ENCODE measurements at places on chromosomes 13 and 19.
A peak's percentile ranks its signal among the peaks of the same experiment; 100 is the strongest.

GRCh38 chr13:46492946-46493345, 60.0 kb upstream of the LRCH1 start:
- no peak for DNase-seq

DNA sequence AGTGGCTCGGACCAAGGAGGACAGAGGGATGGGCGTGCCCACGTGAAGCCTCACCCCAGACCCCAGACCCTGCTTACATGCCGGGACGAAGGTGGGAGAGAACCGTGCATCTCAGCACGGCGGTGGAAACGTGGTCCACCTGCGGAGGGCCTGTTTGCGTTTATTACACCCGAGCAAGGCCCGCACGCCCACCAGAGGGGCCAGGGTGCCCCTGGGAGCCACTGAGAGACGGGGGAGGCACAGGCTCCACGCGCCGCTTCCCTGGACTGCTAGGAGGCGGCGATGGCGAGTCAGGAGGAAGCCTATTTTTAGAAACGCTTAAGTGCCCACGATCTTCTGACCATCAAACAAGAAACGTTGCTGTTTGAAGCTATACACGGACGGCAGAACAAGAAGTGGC, 80.7 kb downstream of the ATP11A start:
- DNase-seq, result no peak

- DNase-seq, result no peak
Measured at GRCh38 chr13:31020996-31021395, 88.5 kb downstream of the TEX26 start.

DNA sequence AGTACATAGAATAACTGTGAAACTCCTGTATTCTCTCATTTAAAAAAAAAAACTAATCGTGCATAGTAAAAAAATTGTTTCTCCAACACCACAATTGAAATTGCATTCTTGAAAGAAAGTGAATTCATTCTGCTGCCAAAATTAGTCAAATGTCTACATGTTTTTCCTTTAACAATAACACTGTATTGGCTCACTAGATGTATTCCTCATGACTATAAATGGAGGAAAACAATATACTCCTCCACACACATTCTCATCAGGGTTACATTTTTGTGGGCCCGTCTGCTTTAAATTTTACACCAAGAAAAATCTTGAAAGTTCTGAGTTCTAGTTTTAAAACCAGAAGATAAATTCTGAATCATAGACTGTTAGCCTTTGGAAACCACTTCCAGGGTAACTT, 233.6 kb downstream of the KLF12 start:
- DNase-seq, result no peak

- no peak for DNase-seq
Measured at GRCh38 chr13:54241719-54242118, 1213.1 kb downstream of the OLFM4 start.

DNA sequence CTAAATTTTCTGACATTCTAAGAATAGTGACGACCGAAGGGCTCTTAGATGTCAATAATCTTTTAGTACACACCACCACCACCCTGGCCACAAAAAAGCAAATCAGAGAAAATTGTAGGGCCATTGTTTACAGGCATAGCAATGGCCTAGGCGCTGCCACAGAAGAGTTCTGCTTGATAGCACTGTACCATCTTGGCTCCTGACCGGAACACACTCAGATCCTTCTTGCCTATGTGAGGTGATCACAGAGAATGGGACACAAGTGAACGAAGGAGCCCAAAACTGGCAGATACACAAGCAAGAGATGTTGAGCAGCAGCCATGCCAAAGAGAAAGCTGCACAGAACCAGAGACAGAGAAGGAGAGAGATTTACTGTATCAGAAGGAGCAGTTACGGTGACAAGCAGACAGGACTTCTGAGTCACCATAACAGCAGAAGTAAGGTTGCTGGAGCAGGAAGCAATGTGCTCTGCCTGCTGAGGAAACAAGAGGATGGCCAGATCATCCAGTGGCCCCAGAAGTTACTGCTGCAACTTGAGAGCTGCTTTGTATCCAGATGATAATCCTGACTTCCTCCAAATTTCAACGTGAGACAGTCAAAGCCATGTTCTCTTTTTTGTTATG, 105.2 kb downstream of the SLITRK6 start:
- DNase-seq, result no peak

DNA sequence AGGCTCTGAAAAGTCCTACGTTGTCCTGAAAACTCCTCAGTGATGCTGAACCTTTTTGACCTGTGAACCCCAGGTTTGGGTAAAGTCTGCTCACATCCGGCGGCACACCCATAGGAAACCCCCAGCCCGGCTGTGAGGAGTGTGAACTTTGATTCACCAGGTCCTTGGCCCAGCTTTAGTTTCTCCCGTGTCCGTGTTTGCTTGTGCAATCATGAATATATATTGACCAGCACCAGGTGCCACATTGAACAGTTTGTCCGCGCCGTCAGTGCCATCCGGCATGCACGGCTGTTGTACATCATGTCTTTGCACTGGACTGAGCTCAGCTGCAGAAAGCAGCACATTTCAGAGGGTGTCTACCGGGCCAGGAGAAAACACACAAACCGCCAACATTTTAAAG, 45.3 kb downstream of the NFIC start:
- DNase-seq, result no peak

GRCh38 chr19:49344505-49345423, 9.6 kb downstream of the CD37 start:
- no peak for DNase-seq

DNA sequence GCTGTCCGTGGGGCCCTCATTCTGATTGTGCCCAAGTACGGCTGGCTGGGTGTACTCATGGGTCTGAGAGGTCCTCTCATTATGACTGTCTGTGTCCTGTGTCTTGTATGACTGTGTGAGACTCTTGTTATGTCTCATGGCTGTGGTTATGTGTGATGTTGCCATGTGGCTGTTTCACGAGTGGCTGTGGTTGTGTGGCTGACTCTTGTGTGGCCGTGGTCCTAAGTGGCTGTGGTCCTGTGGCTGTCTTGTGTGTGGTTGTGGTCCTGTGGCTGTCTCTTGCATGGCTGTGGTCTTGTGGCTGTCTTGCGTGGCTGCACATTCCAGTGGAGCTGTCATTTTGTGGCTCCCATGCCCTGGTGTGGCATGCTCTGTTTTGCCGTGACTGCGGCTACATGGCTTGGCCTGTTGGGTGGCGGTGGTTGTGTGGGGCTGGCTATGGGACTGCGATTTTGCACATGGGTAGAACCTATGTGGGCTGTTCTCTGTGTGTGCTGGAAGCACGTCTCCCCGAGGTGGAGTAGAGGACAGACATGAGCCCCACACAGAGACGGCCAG, 2.5 kb downstream of the LYL1 start:
- peak; percentile 68 for DNase-seq

- peak; percentile 83 for DNase-seq
Measured at GRCh38 chr13:49627831-49628652, at the start of gene ARL11. Gene ARL11 (plus strand): TSS chr13:49628507. CDS start chr13:49630448, 1,941 bp downstream.

GRCh38 chr19:35986664-35987570, 8.1 kb upstream of the SDHAF1 start:
- DNase-seq, result peak; percentile 43

DNA sequence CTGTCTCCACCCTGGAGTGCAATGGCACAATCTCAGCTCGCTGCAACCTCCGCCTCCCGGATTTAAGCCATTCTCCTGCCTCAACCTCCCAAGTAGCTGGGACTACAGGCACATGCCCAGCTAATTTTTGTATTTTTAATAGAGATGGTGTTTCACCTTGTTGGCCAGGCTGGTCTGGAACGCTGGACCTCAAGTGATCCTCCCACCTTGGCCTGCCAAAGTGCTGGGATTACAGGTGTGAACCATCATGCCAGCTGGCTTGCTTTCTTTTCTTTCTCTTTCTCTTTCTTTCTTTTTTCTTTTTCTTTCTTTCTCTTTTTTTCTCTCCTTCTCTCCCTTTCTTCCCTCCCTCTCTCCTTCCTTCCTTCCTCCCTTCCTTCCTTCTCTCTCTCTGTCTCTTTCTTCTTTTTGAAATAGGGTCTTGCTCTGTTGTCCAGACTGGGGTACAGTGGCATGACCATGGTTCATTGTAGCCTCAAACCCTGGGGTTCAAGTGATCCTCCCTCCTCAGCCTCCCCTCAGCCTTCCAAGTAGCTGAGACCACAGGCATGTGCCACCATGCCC, 33.3 kb upstream of the NFIC start:
- no peak for DNase-seq

GRCh38 chr13:79905018-79905417, 424.1 kb downstream of the NDFIP2 start:
- DNase-seq, result no peak

GRCh38 chr13:93549326-93550005, 322.9 kb downstream of the GPC6 start:
- no peak for DNase-seq

- DNase-seq, result peak; percentile 87
Measured at GRCh38 chr13:97975848-97976609, 22.6 kb downstream of the IPO5 start.

DNA sequence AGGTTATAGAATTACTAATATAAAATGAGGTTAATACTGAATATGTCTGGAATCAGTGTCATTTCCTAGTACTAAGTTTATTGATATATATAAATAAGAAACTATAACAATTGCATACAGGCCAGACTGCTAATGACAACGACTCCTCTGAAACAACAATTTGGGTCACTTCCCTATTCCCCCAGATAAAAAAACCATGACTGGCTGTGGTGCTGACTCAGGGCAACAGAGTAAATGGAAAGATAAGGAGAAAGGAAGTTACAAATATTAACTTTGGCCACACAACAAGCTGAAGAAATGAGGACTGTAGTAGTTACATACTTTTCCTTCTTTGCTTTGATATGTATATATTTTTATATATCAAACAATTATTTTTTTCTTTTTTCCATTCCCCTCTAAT, 263.7 kb upstream of the PCDH9 start:
- no peak for DNase-seq

GRCh38 chr19:29193155-29193554, 19.8 kb downstream of the UQCRFS1 start:
- DNase-seq, result no peak

- DNase-seq, result no peak
Measured at GRCh38 chr13:45385907-45386553, 32.1 kb downstream of the SLC25A30 start.

- no peak for DNase-seq
Measured at GRCh38 chr13:39963612-39964011, 308.1 kb downstream of the COG6 start.

DNA sequence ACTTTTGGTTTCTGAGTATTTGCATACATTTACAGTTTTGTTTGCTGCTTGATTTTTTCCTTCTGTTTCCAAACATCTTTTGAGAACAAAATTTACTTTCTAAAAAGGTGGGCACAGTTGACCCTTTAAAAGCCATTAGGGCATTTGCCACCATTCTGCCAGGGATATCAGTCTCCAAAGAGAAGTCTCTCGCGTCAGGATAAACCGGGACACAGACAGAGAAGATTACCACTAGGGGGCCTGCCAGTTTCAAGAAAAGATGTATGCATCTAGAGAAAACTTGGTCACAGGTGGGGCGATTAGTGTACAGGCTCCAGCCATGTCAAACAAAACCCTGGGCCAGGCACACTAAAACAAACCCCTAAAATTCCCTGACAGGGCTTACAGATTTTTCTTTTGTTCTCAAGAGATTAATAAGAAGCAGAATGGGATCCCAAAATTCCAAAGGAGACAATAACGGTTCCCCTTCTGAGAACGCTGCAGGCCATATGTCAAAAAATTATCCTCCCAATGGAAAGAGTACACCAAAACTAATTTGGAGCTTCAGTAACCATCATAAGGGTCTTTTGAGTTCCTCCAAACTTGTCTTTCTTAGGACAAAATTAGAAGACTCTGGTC, 10.7 kb upstream of the PABPC3 start:
- no peak for DNase-seq

DNA sequence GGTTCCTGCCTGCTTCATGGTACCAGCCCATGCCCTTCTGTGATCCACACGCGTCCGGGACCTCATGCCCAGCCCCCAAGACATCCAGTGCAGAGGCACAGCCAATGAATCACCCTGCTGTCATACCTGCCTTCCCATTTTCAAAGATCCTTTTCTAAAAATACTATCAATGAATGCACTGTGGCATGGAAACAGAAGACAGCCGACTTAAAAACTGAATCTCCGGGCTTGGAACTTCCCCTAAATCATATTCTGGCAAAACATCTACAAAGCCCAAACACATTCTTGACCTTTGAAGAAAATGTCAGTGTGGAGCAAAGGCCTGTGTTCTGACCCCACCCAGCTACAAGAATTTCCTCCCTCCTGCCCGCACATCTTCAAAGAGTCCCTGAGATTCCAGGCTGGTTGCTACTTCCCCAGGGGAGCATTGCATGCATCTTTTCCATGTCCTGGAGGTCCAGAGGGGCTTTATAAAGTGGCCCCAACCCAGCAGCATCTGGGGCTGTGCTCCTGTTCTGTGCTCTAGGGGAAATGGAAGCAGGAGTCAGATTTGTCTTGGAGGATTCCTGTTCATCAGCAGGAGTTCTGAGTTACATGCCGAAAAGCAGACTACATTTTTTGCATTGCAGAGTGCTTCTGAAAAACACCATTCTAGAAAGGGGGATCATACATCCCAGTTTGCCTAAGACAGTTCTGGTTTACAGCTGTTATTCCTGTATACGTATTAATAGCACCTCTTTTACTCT, 135.2 kb downstream of the USP12 start:
- DNase-seq, result no peak

DNA sequence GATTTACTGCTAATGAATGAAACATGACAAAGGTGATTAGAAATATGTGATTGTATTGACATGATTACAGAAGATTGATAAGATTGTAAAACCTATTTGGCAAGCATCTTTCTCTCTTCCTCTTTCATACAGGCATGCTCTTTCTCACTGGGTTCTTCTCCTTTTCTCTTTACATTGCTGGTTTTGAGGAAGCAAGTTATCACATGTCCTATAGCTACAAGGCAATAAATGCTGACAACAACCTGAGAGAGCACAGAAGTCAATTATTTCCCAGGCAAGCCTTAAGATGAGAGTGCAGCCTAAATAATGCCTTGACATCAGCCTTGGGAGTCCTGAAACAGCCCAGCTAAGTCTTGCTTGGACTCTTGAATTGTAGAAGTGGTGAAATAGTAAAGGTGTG, 875.0 kb downstream of the SLITRK1 start:
- no peak for DNase-seq

- no peak for DNase-seq
Measured at GRCh38 chr13:44050450-44051063, 170.9 kb downstream of the LACC1 start.

- peak; percentile 53 for DNase-seq
Measured at GRCh38 chr19:50315773-50316448, 13.3 kb downstream of the KCNC3 start.

DNA sequence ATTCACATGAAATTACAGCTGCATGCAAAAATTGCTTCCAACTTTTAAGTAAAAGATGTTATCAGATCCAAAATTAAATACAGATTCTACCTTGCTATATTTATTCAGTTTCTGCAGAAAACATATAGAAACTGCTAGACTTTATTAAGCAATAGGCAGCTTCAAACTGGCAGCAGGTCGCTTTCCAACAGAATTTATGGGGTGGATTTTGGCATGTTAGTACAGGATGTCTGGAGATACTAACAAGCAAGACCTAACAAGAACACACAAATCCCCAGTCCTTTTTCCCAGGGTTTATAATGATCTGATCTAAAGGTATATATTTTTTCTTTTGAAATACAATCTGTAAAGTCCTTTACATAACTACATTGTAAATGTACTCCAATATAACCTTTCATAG, 27.5 kb downstream of the TBC1D4 start:
- no peak for DNase-seq
